ENCODE measurements at places on chromosomes 2 and 18.

DNA sequence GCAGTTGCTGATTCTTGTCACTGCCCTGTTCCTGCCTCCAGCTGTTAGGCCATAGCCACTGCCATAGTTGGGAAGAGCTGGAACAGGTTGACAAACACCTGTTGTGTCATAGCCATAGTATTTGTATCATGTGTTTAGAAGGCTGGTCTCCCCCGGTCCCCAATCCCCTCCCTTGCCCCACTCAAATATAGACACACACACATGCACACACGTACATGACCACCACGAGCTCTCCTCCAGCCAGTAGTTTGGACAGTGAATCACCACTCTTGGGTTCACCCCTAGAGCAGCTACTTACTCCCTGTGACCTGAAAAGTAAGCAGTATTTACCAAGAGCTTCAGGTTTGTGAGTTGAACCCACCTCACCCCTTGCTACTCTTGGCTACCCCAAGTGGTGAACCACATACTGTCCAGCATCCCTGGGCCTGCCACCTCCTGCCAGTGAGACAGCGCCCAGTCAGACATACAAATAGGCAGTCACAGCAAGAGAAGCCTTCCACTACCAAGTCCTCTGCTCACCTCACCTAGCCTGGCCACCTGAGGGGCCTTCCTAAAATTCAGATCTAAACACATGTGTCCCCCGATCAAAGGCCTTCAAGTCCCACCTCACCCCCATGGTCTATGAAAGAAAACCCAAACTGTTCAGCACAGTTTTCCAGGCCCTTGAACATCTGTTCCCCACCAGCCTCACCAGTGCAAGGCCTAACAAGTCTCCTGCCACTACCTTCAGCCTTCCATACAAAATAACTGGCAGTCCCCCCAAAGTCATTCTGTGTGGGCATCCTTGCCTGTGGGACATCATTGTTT lies 7.1 kb downstream of the PCBP1 start:
- DNase-seq, result no peak

GRCh38 chr2:184769686-184770085 lies 171.4 kb downstream of the ZNF804A start:
- DNase-seq, result no peak

DNA sequence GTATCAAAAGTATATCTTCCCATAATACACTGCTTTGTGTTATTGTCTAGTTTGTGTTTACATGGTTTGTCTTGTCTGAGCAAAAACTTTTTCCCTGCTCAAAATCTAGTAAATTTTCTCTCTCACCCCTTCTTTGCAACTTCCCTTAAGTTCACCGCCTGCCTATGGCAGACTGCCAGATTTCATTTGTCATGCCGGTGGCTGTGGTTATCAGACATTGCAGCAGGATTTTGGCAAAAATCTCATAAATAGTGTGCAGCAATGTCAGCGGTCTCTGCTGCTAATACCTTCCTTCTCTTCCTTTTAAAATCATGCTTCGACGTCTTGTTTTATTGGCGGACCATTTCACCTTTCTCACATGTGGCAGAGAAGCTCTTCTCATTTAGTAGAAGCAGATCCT lies 45.6 kb upstream of the TMEM178A start:
- DNase-seq, result peak; percentile 92

DNA sequence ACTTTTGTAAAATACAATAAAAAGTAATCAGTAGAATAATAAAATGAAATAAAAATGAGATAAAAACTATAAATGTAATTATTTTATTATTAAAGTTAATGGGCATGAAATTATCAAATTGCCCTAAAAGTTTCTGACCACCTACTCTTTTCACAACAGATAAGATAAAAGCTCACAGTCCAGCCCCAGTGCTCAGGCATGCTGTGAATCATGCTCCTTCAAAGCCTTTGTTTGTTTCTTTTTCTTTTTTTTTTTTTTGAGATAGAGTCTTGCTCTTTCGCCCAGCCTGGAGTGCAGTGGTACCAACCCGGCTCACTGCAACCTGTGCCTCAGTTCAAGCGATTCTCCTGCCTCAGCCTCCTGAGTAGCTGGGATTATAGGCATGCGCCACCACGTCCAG lies 181.7 kb downstream of the ANKRD44 start:
- no peak for DNase-seq

- DNase-seq, result no peak
These were observed 49.5 kb upstream of the MBP start for GRCh38 chr18:77181950-77182707.

GRCh38 chr2:222912117-222912516 lies 51.3 kb downstream of the ACSL3 start:
- peak; percentile 62 for DNase-seq

GRCh38 chr2:196372276-196372809 lies 201.0 kb upstream of the STK17B start:
- no peak for DNase-seq

DNA sequence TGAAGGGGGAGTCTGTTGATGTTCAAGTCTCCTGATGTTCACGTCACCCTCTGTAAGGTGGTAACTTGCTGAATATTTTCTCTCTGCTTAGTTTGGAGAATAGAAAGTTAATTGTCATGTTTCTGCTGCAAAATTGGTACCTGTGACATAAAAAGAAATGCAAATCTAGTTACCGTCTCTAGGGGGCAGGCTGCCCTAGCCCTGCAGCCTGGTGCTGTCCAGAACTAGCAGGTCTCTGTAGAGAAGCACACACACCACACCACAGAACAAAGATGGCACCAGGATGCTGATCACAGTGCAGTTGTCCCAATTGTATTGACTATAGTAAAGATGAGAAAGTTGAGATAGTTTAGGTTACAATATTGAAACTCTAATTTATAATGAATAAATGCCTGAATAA lies 47.0 kb downstream of the SLC9A4 start:
- peak; percentile 42 for DNase-seq

- no peak for DNase-seq
These were observed 95.5 kb downstream of the CABYR start for GRCh38 chr18:24234330-24234729.

DNA sequence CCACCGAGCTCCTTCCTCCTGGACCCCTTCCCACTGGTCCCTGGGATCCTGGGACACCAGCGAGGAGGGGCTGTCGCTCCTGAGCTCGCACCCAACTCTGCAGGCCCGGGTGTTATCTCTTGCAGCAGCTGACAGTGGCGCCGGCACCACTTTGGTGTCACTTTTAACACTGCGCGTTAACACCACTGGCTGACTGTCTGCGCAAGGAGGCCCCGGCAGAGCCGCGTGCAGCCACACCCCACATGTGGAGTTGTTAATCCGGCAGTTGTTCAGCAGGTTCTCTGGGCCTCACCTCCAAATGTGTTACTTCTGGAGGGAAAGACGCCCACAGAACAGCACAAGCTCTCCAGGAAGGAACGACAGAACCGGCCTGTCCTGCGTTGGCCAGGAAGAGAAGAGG lies 155.0 kb upstream of the GLI2 start:
- no peak for DNase-seq

GRCh38 chr2:224382973-224383555 lies 18.8 kb downstream of the FAM124B start:
- no peak for DNase-seq

DNA sequence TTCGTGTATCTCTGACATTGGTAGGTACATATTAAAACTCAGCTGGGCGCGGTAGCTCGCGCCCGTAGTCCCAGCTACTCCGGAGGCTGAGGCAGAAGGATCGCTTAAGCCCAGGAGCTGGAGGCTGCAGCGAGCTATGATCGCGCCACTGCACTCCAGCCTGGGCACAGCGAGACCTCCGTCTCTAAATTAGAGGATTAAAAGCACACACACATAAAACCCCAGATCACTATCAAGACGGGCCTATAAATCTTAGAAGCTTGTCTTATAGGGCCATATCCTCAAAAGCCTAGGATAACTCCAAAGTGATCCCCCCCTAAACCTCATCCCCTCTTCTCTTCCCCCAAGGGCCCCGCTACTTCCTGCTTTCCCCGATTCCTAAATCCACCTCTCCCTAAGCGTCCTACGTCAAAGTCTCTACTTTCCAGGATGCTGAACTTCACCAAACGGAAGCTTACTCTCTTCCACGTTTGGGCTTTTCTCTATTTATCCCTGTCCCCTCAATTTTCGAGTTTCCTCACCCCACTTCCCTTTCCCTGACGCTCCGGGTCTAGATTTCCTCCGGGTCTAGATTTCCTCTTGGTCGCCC lies 707 bp downstream of the KRCC1 start:
- peak; percentile 35 for DNase-seq

DNA sequence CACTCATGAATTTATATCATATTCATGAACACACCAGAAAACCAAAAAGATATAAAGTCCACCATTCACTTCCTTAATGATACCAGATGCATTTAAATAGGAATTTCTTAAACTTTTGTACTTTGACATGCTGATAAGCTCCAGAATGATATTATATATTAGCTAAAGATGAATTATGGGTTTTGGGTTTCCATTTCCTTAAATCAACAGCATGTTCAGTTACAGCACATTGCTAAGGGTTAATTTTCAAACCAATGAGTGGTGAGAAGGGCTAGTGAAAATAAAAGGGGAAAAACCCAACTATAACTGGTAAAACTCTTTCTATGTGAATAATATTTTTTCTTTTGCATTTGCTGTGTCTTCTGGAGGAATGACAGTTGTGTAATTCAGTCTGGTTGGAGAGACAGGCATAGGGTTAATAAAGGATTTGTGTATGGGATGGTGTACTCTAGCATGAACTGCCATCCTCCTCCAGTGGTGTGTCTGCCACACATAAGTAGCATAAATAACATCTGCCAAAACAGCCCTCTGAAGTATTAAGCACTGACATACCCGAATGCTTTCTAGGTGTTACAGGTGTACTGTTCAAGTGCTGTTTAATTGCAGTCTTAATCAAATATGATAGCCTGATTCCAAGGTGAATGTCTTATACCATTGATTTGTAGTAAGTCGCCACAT lies 19.3 kb upstream of the CPS1 start:
- DNase-seq, result no peak

- DNase-seq, result peak; percentile 72
These were observed at the start of gene RAB31 for GRCh38 chr18:9708057-9708433. TSS of gene RAB31 (plus strand) at chr18:9708301. CDS start at chr18:9708406, 105 bp downstream.

DNA sequence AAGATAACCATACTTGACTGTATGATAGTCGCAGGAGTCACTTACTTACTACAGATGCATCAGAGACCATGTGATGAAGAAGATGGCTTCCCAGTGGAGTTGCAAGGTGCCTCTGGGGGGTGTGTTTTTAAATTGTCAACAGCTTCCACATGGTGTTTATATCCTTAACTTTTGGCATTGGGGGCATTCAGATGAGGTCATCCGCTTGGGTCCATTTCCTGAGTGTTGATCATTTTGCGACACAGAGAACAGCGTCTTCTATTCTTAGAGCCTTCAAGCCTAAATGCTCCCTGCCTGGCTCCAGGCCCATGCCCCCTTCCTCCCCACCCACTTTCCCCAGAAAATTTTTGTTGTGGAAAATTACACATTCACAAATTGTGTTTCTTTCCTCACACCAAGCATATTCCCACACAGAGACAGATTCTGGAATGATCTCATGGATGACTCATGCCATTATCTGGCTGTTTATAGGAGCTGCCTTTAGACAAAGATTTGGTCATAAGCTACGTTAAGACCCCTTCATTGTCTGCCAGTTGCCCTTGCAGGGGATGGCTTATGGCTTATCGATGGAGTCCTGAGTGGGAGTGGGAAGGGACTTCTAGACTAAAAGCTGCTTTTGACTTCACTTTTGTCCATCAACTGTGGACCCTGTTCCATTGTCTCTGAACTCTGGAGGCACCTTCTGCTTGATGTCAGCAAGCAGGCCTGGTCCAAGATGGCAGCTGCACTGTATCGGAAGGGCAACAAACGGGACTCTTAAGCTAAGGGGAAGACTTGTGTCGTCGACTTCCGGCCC lies 91.8 kb downstream of the CABLES1 start:
- peak; percentile 75 for DNase-seq

- peak; percentile 69 for DNase-seq
These were observed 75.3 kb downstream of the VSNL1 start for GRCh38 chr2:17615728-17616351.

DNA sequence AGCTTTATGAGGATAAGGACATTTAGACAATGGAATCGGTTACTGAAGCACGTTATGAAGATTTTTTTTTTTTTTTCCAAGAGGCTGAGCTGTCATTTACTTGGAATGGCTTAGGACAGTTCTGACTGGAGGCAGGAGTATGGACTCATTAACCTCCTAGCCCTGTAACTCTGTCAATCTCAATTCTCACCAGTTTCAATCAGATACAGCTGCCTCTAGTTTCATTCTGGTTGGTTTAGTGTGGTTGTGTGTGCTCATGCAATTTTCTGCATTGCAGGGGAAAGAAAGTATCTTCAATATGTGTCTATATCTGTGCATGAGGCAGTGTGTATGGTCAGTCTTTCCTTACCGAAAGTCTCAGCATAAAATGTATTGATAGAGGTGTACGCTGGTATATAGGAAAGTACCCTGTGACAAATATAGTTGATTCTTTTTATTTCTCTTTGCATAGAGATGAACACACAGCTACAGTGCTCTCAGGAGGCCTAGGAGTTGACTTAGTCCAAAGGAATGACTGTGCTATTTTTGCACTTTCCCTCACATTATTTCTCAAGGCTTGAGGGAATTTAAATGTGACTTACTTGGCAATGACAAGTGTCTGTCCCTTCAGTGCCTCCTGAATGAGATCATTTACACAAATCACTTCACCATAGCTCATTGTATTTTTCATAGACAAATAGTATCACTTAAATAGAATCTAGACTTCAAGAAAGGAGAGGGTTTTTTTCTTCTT lies 50.5 kb upstream of the GRB14 start:
- DNase-seq, result no peak

- no peak for DNase-seq
These were observed 5.7 kb downstream of the MCM6 start for GRCh38 chr2:135870571-135870970.

DNA sequence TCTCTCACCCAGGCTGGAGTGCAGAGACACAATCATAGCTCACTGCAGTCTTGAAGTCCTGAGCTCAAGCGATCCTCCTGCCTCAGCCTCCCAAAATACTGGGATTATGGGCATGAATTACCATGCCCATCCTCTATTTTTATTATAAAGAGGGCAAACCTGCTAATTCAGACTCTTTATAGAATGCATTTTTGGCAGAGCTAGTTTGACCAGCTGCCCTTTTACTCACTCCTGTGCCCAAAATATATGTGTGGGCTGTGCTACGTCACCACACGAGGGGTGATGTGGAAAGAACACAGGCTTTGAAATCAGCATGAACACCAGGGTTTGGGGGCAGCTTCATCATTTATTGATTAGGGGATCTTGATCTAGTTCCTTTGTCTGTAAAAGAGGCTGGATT lies 137.8 kb downstream of the CLIP4 start:
- no peak for DNase-seq

GRCh38 chr2:19883971-19884720 lies 17.6 kb downstream of the TTC32 start:
- no peak for DNase-seq
